ENCODE measurements at places on chromosomes 1 and 21.

GRCh38 chr1:40986956-40987355, 7.5 kb downstream of the CTPS1 start:
- DNase-seq: no peak

GRCh38 chr1:153465811-153466636, 5.6 kb upstream of the S100A7 start:
- peak; percentile 50 for DNase-seq

DNA sequence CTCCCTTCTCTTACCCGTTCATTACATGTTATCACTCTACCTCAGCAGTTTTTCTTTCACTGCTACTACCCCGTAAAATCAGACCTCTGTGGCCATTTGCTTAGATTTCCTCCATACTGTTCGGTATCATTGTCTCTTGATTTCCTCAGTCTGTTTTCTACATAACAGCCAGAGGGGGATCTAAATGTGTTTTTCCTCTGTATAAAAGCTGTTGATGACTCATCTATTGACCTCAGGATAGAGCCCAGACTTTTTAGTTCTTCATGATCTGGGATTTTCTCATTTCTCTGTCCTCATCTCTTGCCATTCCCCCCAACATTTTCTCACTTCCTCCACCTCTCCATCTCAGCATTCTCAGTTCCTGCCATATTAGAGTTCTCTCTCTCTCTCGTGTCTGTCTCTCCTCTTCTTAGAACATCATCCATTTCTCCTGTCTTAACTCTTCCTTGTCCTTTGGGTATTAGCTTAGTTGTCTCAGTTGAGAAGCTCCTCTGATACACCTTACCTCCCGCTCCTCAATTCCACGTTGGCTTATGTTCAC, 10.5 kb downstream of the OTUD3 start:
- DNase-seq: no peak

DNA sequence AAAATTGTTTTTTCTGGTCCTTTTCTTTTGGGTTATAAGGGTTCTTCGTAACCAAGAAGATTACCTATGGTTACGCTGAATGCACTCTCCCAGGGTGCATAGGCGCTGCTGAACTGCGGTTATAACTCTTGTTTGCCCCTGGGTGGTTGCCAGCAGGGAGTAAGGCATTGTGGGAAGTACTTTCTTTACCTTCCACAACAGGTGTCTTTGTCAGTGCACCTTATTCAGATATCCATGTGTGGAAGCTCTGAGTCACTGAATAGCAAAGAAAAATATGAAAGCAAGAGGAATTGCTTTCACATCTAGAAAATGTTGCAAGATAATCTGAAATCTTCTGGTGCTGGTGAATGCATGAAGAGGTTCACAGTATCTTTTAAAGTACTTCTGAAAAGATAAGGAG, 124.4 kb upstream of the CACYBP start:
- peak; percentile 8 for DNase-seq

- DNase-seq: no peak
These were observed 47.6 kb upstream of the POFUT2 start for GRCh38 chr21:45335151-45335760.

DNA sequence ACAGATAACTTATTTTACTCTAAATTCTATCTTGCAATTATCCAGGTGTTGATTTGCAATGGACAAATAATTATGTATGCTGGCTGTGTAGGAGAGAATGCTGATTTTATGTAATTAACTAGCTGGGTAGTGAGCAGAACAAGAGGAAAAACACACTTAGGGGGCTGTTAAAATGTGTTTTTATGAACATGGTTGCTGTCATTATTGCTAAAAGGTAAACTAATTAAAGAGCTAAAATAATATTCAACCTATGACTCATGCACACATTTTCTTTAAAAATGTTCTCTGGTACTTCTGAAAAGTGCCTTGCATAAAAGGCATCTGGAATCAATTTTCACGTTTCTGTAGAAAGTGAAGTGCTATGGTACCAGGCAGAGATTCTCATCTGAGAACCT, 192.8 kb upstream of the C8B start:
- DNase-seq: no peak

- DNase-seq: no peak
These were observed 434.3 kb downstream of the GPATCH2 start for GRCh38 chr1:217196616-217197015.

GRCh38 chr1:6280761-6281451, 20.0 kb upstream of the GPR153 start:
- DNase-seq: no peak

DNA sequence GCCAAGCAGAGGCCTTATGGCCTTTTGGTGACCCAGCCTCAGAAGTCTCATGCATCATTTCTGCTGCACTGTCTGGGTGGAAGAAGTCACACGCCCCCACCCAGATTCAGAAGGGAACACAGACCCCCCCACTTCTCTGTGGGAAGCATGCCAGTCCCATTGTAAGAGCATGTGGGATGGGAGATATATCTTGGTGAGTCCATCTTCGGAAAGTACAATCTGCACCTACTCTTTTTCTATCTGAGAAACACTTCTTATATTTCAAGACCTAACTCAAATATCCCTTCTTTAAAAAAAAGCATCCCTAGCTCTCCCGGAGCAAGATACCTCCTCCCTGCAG, 159.6 kb upstream of the FGGY start:
- no peak for DNase-seq

DNA sequence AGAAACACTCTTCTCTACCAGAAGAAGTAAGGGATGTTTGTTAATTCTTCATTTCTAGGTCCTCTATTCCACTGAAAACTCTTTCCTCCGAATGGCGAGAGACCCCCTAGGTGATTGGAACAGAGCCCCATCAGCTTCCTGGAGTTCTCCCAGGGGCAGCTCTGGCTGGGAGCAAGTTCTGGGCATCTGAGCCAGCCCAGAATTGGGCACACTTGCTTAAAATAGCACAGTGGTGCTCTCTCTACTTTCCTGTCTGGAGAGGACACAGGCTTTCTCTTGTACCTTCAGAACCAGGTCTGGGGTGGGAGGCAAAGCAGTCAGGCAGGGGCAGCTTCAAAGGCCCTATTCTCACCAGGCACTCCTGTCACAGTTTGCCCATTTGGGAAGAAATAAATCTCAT, 83.2 kb upstream of the CNTN2 start:
- no peak for DNase-seq

GRCh38 chr1:15974855-15975254, 1.0 kb downstream of the ZBTB17 start:
- no peak for DNase-seq

- DNase-seq: no peak
These were observed 99.9 kb downstream of the USH2A start for GRCh38 chr1:216323344-216323743.

- DNase-seq: no peak
These were observed 61.4 kb downstream of the CLIC6 start for GRCh38 chr21:34730194-34730593.

DNA sequence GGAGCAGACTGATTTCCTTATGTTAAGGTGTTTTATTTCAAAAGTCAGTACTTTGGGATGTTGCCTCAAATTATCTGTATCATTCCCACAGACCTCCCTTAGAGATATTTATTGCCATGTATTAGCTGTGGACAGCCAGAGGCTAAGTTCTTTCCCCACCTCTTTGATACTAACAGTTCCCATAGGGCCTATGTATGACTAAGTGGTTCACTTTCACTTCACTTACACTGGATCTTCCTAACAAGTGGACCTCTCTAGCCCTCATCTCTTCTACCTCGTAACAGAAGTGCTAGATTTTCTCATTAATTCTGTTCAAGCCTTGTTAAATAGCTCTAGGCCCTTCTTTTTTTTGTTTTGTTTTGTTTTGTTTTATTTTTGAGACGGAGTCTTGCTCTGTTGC, 6.2 kb downstream of the TRAF5 start:
- DNase-seq: no peak

DNA sequence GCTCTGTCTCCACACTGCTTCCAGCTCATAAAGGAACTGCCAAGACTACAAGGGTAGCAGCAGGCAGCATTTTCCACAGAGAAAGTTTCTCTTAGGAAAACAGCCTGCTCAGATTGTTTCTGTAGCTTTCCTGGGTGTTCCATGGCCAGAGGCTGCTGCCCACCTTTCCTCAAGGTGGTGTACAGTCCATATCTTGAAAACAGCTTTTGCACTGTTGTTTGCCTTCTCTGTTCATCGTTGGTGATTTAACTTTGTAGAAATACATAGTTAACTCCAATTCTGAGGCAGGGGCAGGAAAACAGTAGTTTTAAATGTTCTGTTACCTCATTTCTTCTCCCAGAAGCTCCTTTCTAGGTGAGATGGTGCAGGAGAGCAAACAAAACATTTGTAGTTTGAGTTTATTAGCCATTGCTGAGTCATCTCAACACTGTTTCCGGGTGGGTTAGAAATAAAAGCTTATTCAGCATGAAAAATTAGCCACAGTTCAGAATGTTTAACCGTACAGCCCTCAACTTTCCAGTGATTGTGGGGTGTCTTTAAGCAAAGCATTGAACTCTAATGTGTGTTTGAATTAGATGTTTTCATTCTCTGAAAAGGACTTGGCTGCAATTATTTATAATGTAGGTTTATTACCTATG, 41.7 kb downstream of the DIP2A start:
- DNase-seq: no peak

- DNase-seq: no peak
These were observed 56.3 kb upstream of the NEK2 start for GRCh38 chr1:211731456-211732292.

- no peak for DNase-seq
These were observed 63.5 kb upstream of the EDN2 start for GRCh38 chr1:41547781-41548560.
